ENCODE measurements at places on chromosomes 16 and 17.
A peak's percentile ranks its signal among the peaks of the same experiment; 100 is the strongest.

GRCh38 chr16:23835390-23836077, at the start of gene PRKCB:
PRKCB (plus strand) TSS chr16:23835983.
- peak; percentile 56 for DNase-seq

- DNase-seq, result peak; percentile 64
These were observed 26.5 kb upstream of the LASP1NB start for GRCh38 chr17:38898812-38899348.

DNA sequence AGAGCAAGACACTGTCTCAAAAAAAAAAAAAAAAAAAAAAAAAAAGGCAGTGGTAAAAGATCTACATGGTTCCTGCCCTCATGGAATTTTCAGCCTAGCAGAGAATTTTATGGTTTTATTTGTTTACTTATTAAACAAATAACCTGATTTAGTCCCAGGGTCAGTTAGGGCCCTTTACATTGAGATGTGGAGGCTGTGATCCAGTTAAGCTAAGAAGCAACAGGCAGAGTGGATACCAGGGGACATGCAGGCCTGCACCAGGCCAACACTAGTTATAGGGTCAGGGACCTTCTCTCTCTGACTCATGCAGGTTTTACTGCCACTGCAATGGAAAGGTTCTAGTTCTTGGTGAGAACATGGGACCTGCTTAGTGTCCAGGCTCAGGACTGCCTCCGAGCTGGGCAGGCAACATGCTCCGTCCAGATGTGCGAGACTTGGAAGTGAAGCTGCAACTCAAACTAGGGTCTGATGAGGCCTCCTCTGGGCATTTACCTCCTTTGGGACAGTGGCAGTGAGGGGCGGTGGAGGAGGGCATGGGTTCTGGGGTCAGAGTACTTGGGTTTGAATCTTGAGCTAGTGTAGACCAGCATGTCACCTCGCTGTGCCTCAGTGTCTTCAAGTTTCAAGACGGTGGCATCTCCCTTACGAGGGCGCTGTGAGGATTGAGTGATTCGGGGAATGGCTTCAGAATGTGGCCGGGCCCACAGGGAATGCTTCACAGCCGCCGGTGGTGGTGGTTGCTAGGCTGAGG, 301.8 kb downstream of the CPPED1 start:
- DNase-seq, result no peak

GRCh38 chr17:2034806-2035540, 5.0 kb downstream of the DPH1 start:
- no peak for DNase-seq

- no peak for DNase-seq
These were observed 21.4 kb downstream of the CD300LG start for GRCh38 chr17:43868226-43868994.

DNA sequence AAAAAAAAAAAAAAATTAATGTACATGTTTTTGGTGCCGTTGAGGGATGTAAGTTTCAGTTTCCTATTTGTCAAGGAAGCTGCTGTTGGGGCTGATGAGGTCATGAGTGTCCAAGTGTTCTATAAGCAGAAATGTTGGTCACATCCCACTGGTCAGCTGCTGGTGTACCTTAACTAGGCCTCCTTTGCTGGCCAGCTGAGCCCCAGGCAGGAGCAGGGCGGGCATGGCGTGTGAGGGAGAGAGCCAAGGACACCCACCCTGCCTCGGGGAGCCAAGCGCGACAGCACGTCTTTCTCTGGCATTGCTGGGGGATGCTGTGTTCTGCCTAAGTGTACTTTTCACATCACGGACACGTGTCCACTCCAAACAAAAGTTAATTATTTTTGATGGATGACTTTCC, 108.1 kb upstream of the CDC42EP4 start:
- no peak for DNase-seq

- peak; percentile 52 for DNase-seq
These were observed 14.7 kb downstream of the RARA start for GRCh38 chr17:40323391-40324381.

- DNase-seq, result no peak
These were observed 52.1 kb upstream of the SLC12A3 start for GRCh38 chr16:56812884-56813283.

DNA sequence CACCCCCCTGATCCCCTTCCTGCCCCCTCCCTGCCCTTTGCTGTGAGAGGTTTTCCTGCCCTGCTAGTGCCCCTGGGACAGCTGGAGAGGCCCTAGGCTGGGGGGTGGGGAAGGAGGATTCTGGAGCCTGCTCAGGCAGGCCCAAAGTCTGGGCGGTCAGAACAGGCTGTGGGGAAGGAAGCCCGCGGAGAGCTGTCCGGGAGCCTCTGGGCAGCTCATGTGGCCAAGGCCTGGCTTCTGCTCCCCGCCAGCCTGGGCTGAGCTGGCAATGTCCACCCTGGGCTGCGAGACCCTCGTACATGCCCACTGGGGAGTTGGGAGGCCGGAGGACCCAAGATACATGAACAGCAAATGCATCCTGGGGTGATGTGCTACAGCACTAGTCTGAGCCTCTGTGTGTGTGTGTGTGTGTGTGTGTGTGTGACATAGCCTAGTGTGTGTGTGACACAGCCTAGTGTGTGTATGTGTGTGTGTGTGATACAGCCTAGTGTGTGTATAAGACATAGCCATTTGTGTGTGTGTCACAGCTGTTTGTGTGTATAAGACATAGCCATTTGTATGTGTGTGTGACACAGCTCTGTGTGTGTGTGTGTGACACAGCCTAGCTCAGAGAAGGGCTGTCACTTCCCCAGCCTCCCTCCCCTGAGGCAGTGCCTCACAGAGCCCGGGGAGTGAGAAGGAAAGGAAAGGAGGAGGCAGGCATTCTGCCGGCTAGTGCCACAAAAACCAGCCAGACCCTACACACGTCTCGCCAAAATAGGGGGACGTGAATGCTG, 201.4 kb upstream of the CIBAR2 start:
- DNase-seq, result no peak

DNA sequence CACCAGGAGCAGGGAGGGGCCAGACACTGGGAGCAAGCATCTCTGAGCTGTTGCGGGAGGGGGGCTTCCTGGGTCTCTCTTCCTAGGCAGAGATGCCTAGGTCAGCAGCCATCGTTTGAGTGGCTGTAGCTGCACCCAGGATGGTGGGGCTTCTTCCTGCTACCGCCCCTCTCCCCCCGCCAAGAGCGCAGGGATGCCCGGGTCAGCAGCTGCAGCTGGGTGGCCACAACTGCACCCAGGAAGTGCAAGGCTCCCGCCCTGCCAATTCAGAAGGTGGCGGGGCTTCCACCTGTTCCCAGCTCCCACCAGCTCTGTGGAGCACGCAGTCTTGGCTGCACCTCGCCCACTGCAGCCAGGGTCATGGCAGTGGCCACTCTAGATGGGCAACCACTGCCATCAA, 47.8 kb downstream of the ESRP2 start:
- DNase-seq, result no peak

GRCh38 chr17:61337290-61337689, 62.4 kb upstream of the TBX2 start:
- no peak for DNase-seq

GRCh38 chr17:1713878-1714426, 3.8 kb upstream of the TLCD2 start:
- no peak for DNase-seq

DNA sequence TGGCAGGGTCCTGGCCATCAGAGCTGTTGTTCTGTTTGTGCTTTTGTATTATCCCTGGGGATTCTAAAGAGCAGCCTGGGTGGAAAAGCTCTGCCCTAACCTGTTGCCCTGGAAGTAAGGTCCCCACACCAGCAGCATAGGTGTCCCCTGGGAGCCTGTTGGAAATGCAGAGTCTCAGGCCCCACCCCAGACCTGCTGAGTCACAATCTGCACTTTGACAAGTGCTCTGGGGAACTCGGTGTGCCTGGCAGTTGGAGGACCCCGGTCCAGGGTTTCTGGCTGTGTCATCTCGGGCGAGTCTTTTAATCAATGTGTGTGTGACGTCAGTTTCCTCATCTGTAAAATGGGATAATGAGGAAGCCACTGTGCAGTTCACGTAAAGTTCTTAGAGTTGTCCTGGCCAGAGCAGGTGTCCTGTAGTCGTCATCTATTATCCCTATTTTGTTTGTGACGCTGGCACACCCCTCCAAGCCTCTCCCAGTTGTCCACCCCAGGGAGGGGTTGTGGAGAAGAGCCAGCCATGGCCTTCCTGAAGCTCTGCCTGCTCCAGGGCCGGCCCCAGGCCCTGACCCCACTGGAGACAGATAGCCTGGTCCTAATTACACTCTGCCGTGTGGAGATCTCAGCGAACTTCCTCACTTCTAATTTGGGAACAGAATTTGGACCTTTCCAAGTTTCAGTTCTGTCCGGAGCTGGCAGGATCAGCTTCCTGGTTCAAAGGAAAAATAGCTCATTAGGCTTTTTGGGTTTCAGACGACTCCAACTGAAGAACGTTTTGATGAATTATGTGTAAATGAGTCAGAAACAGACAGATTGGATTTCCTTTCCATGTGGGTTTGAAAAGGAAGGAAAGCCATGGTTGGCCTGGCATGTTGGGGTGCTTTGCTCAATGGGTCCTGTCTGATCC, 295.7 kb upstream of the FOXF1 start:
- DNase-seq, result no peak

GRCh38 chr16:69302301-69302700, 8.8 kb upstream of the VPS4A start:
- no peak for DNase-seq

DNA sequence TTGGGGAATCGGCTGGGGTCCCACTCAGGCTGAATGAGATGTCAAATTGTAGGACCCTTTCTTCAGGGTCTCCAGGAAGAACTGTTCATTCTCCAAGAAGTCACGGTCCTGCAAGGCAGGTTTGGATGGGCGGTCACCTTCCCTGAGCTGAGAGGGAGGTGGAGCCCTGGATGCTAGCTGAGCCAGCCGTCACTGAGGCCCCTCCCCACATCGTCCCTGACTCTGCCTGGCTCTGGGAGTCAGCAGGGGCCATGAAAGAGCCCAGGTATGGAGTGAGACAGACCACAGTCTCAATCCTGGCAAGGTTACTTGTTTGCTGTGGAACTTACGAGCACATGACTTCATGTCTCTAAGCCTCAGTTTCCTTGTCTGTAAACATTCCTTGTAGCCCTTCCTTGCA, 6.0 kb upstream of the MRPL38 start:
- DNase-seq, result no peak

All from activated CD8-positive, alpha-beta memory T cell treated with anti-CD3 and anti-CD28 coated beads for 1 hour (primary cell).